ENCODE measurements at places on chromosomes 12 and 14.

DNA sequence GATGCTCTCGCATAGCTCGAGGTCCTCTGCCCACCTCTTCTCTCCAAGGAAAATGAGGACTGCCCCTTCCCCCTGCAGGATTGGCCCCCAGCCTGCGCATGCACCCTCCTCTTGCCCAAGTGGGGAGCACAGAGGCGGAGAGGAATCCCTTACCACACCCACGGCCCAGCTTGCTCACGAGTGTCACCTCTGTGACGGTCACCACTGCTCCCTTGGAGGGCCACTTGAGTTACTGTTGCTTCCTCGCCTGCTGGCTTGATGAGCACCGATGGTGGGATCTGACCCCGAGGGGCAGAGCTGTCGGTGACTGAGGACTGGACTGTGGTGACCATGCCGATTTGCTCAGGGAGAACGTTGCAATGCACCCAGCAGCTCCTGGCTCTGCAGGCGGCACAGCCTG is 41.7 kb downstream of the FOXN4 start:
- DNase-seq = no peak

GRCh38 chr14:29521526-29522137 is 406.0 kb downstream of the PRKD1 start:
- no peak for DNase-seq

DNA sequence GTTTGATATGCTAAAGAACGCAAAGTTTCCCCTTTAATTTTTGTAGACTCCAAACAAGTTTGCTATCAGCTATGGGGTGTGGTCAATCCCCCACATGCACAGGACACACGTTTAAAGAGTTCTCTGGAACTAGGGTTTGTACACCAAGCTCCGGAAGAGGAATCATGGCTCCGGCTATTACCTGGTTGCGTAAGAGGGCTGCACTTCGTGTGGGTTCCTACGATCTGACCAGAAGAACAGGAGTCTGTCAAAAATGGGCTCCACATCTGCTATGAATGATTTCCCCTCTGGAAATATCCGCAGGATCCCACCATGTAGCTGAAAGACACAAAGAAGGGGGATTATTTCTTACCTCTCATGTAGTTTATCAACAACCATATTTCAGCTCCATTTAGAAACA is 22.0 kb downstream of the EGLN3 start:
- no peak for DNase-seq

DNA sequence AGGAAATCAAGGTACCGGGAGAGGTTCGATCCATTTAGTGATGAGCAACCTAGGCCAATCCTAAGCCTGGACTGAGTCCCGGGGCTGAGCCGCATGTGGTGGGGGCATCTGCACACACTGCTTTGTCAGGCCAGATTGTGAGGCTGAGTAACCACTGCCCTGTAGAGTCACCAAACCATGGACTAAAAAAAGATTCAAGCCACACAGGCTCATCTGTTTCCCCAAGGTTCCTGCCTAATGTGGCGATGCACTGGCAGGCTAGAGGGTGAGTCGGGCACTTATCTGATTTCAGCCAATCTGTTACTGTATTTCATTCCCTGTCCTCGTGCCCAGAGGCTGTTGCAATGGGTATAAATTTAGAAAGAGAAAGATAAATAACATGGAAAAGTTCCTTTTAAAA is 140.8 kb downstream of the TTC7B start:
- peak; percentile 38 for DNase-seq

DNA sequence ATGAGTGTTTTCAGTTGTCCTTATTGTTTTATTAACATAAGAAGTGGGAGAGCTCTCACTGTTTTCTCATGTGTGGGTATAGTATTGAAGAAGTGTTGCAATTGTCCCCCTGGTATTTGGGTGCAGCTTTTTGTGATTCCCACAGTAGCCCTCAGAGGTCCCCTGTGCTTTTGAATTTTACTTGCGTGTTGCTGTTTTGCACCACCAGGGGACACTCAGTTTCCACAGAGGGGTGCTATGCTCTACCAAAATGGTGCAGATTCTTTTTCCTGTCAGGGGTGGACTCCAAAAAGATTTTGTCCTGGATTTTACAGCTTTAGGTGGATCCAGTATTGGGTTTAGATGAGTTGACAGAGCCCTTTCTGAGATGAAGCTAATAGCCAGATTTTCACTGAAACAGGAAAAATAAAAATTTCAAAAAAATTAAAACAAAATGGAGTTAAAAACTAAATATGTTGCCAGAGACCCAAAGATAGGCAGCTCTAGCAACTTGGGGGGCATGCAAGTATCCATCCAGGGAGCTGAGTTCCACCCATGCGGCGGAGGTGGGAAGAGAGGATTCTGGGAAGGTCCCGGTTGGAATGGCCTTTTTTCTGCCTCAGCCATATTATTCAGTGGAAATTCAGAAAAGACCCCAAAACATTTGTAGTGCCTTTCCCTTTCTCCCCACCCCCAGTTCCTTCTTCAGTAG is 50.2 kb downstream of the TTLL5 start:
- peak; percentile 77 for DNase-seq

- DNase-seq = no peak
These were observed 3.0 kb downstream of the EVL start for GRCh38 chr14:100067971-100068959.

DNA sequence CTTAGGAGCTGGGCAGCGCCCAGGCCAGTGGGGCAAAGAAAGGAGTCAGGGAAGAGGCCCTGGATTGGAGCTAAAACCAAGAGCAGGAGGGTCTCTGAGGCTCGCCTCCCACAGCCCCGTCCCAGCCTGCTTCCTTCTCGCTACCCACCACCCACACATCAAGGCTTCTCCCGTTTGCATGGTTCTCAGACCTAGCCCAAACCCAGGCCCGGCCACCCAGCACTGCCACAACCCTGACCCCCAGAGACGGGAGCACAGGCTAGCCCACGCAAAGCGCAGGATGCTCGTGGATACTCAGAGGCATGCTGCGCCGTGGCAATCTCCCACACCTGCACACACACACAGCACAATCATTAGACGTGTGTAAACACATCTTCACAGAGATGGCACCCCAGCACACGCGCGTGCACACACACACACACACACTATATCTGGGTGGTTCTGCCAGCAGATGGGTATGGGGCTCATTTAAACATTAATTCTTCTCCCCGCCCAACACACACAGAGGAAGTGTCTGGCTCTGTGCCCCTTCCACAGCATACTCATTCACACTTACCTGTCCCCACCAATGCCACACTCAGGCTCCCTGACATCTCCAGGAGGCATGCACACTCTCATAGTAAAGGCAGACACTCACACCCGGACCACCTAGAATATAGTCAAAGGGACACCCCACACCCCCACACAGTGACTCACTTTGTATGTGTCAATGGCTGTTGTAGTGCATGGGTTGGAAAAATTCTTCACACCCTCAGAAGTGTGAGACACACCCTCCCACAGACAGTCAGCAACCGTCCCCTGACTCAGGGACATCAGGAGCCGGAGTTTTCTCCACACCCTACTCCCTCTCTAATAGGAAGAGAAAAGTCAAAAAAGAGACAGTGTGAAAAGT is 1.1 kb downstream of the CARMIL3 start:
- DNase-seq = no peak

DNA sequence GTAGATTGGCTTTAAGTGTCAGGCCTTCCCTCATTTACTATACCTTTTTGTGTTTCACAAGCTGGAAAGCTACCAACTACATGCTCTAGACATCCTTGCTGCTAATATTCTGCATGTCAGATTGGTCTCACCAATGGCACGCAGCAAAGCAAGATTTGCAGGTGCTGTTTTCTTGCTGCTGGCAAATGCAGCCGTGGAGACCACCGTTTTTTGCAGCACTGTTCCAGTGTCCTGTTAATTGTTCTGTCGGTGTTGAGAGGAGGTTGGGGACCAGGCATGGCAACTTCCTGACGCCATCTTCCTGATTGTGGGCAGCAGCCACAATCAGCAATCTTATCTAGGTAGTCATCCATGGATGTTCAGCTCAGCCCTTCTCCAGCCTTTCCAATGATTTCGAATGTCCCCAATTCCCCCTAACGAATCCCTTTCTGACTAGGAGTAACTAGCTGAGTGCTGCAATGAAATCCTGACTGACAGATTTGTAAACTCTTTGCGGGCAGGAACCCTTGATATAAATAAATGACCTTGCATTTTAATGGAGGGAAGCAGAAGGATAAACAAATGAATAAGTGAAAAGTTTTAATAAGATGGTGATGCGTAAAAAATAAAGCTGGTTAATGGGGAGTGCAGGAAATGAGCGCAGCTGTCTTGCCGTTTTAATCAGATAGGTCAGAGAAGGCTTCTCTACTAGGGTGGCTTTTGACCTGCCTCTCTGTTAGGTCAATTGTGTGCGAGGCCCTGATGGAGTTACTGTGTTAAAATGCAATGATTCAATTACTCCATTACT is 574 bp upstream of the CRADD start:
- DNase-seq = no peak

- no peak for DNase-seq
These were observed 9.8 kb downstream of the FIGNL2 start for GRCh38 chr12:51838762-51839161.

DNA sequence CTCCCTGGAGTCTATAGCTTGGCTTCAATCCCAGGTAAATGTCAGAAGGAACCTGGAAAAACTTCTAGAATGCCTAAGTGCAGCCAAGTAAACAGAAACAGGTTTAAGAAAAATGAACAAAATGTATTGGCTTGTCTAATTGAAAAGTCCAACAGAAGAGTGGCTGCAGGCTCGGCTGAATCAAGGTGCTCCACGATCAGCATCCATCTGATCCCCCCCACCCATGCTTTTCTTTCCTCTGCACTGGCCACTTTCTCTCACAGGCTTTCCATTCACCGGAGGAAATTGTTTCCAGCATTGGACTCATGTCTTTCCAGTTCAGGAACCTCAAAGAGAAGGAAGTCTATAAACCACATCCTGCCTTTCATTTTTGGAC is 42.0 kb upstream of the C14orf180 start:
- no peak for DNase-seq

DNA sequence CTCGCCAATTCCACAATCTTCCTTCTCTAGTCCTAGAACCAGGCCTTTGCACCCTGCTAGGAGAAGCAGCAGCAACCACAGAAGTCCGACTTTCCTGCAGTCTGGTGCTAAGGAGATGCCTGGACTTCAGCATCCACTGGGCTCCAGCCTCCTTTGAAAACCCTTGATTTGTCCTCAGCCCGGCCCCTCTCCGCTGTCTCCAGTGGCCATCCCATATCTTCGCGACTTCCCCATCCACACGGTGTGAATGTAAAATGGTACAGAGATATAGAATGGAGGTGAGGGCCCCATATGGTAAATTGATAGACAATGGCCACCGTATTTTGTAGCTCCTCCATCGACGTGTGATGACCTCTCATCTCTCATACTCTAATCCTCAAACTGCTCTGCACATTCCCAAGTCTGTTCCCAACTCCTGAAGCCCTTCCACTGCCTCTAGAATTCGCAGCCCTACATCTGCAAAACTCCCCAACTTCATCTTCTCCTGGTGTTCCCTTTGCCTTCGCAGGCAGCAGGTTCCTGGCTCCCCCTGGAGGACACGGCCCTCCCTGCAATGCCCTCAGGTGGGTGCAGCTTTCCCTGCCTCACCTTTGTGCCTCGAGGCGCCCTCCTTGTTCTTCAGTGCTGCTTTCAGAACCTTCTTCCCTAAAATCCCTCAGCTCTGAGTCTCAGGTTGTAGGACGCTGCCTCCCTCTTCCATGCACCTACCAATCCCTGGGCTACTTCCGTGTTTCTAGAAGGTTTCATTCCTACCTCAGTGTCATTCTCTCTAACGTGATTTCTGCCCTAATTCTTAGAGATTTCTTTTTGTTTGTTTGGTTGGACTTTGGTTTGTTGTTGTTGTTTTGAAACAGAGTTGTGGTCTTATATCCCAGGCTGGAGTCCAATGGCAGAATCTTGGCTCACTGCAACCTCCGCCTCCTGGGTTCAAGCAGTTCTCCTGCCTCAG is 36.7 kb downstream of the TMBIM6 start:
- peak; percentile 18 for DNase-seq

- no peak for DNase-seq
These were observed 30.6 kb downstream of the CLECL1 start for GRCh38 chr12:9702255-9702654.

DNA sequence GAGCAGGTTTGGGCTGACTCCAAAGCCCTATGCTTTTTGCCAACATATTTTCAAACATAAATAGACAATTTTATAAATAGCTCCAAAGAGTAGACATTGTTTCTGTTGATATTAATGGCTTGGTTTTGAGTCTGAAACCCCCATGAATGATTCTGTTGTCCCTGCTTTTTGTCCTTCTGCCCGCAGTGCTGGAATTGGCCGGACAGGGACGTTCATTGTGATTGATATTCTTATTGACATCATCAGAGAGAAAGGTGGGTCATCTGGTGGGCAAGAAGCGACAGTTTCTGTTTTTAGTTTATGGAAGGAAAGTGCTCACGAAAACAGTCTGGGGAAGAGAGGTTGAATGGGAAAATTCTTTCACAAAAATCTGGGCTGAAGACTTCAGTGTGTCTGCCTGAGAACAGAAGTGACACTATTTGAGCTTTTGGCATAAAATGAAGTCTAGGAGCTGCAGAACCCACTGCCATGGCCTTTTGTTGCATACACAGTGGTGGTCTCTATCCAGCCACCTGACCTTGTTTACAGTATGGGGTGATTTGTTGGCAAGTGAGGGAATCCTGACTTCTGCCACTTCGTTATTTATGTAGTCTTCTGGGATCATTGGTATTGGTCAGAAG is 69.6 kb downstream of the PTPN11 start:
- no peak for DNase-seq

DNA sequence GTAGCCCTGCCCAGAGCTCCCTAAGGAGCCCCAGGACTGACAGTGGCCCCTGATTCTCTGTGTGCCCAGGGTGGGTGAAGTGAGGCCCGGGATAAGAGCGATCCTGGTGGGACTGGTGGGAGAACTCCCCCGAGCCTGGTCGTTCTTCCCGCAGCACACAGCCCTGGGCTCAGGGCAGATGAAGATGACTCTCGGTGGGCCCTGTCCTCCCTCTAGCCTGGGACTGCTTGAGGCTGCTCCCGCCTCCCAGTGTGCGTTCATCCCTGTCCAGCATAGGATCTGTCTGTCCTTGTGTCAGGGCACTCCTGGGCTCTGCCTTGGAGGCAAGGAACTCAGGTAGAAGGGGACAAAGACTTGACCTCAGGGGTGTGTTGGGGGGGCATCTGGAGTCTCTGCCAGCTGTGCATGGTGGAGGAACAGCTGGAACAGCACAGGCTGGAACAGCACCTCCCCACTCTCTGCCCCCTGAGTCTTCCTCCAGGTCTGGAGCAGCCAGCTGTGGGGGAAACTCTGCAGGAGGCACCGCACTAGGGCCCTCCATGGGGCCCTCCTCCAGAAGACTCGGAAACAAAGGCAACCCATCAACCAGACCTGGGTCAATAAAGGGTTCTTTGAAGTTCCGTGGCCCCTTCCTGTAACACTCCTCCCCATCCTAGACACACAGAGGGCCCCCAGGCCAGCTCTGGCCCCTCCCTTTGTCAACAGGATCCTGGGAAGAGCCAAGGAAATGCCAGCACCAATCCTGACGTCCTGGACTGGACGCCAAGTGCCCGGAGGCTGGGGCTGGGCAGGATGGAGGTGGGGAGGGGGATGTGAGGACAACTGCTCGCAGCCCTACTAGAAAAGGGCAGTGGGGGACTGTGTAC is 15.9 kb downstream of the FAIM2 start:
- no peak for DNase-seq

DNA sequence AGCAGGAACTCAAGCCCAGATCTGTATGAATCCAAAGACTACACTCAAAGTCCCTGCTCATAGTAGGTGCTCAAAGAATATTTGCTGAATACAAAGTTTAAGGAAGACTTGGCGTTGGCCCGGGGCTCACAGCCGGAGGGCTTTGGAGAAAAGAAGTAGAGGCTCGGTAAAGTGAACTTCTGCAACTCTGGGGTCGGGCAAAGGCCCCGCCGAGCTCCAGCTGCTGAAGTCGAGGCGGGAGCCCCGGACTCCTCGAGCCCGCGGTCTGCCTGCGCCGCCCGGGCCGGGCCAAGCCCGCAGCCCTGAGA is 335 bp downstream of the GCN1 start:
- no peak for DNase-seq
